CD14-positive monocyte (primary cell): ENCODE measurements at places on chromosomes 2 and 18. TPM values are rescaled to one million over a fixed set of nuclear protein-coding genes. Genes with fewer than 3 reads are reported as not detected.
A peak's percentile ranks its signal among the peaks of the same experiment; 100 is the strongest.

HOXD12 gene
- polyA plus RNA-seq = not detected

- peaks cover 78% of the 10 kb centered on the region for H3K36me3 ChIP-seq
- no peak overlapping the region for H3K4me3 ChIP-seq
- peaks cover 20% of the 10 kb centered on the region for H3K4me1 ChIP-seq
- no peaks in the 10 kb centered on the region for H3K27me3 ChIP-seq
- no peak for DNase-seq
- H3K27ac ChIP-seq = peak overlapping the region; percentile 59
These were observed 39.5 kb upstream of the MCFD2 start for GRCh38 chr2:46954951-46955571.

CFC1 gene
- polyA plus RNA-seq = not detected

GRCh38 chr2:11377928-11378545 is 33.6 kb upstream of the ROCK2 start:
- H3K4me3 ChIP-seq = no peak overlapping the region
- DNase-seq = no peak
- peaks cover 7% of the 10 kb centered on the region for H3K4me1 ChIP-seq
- H3K27ac ChIP-seq = no peak overlapping the region
- no peaks in the 10 kb centered on the region for H3K27me3 ChIP-seq
- H3K36me3 ChIP-seq = no peaks in the 10 kb centered on the region

DNA sequence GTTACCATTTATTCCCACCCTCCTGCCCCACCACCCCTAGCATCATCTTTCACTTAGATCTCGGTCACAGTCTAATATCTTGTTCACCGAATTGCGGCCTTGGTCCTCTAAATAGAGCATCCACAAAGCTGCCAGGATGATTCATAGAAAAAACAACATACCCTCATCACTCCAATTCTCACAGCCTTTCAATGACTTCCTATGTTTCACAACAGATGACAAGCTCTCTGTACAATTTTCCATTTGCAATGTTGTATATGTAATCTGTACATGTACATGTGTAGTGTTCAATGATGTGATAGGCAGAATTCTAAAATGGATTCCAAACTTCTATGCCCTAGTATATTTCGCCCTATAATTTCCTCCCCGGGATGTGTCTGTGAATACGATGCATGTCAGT is 675.6 kb upstream of the CELF4 start:
- no peaks in the 10 kb centered on the region for H3K36me3 ChIP-seq
- no peak overlapping the region for H3K27ac ChIP-seq
- DNase-seq = no peak
- H3K4me1 ChIP-seq = no peaks in the 10 kb centered on the region
- H3K4me3 ChIP-seq = no peak overlapping the region
- no peaks in the 10 kb centered on the region for H3K27me3 ChIP-seq

GRCh38 chr2:60549928-60550177 is 3.6 kb downstream of the BCL11A start:
- peaks cover 13% of the 10 kb centered on the region for H3K36me3 ChIP-seq
- no peak for DNase-seq
- peaks cover 26% of the 10 kb centered on the region for H3K4me1 ChIP-seq
- peak overlapping the region; percentile 87 for H3K27ac ChIP-seq
- no peaks in the 10 kb centered on the region for H3K27me3 ChIP-seq

TUBA3E gene
- polyA plus RNA-seq = not detected

ANKRD29 gene
- not detected for polyA plus RNA-seq

GRCh38 chr2:6966446-6966940 is 49.3 kb downstream of the RNF144A start:
- H3K27ac ChIP-seq = no peak overlapping the region
- H3K27me3 ChIP-seq = no peaks in the 10 kb centered on the region
- no peak for DNase-seq
- no peak overlapping the region for H3K4me3 ChIP-seq

LYPD1 gene
- polyA plus RNA-seq = not detected

BMP10 gene
- polyA plus RNA-seq = not detected in 2 replicates

GRCh38 chr2:63408530-63408929 is 179.7 kb downstream of the WDPCP start:
- no peak for DNase-seq
- H3K36me3 ChIP-seq = peaks cover 5% of the 10 kb centered on the region
- no peak overlapping the region for H3K27ac ChIP-seq

DNA sequence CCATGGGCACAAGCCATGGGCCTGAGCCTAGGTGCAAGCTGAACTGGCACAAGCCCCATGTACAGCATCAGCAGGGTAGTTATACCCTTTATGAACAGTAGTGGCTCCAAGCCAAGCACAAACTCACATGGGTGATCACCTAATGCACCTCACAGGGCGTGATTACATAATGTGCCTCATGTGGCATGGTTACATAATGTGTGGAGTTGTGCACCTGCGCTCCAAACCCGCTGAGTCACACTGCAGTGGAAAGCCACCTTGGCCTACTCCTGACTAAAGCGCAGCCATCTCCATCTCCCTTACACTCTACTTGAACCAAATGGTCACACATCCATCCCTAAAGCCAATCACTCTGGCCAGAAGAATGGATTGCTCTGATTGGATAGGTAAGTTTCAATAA is 279.7 kb downstream of the MBD2 start:
- no peak overlapping the region for H3K27ac ChIP-seq
- no peak overlapping the region for H3K4me3 ChIP-seq
- no peak for DNase-seq

TEX44 gene
- polyA plus RNA-seq = not detected

DNA sequence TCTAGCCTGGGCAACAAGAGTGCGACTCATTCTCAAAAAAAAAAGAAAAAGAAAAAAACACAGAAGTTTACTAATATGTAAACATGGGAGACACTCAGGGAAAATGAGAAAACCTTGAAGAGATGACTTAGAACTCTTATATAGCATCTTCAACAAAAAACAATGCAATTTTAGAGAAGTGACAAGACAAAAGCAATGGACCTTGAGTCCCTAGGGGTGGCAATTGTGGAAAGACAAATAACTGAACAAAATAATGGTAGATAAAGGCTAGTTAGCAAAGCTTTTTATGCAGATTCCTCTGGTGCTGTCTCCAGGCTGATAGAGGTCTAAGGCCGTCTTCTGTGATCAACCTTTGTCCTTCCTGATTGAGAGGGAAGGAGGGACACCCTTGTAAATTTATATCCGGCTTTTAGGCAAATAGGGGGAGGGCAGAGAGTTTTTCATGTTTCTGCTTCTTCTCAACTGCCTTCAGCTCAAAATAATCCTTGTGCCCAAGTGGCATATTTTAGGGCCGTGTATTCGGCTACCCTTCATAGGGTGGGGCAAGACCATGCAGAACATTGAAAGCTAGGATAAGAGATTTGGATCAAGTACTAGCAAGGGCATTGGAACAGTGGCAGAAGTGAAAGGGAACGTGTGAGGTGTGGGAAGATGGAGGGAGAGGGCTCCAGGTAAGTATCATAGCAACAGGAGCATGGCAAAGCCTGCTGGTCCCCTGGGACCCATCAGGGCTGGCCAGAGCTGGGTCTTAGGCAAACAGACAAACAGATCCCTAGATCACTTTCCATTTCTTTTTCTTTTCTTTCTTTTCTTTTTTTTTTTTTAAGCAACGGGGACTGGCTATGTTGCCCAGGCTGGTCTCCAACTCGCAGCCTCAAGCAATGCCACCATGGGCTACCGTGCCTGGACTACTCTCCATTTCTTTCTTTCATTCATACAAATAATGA is 116.2 kb upstream of the STPG4 start:
- peaks cover 35% of the 10 kb centered on the region for H3K4me1 ChIP-seq
- no peak for DNase-seq
- no peaks in the 10 kb centered on the region for H3K27me3 ChIP-seq
- no peak overlapping the region for H3K4me3 ChIP-seq
- no peaks in the 10 kb centered on the region for H3K36me3 ChIP-seq

GRCh38 chr2:226795281-226796011 is 4.2 kb downstream of the IRS1 start:
- no peak for DNase-seq
- H3K4me1 ChIP-seq = peaks cover 44% of the 10 kb centered on the region
- H3K36me3 ChIP-seq = no peaks in the 10 kb centered on the region

SLC19A3 gene
- not detected for polyA plus RNA-seq

DNA sequence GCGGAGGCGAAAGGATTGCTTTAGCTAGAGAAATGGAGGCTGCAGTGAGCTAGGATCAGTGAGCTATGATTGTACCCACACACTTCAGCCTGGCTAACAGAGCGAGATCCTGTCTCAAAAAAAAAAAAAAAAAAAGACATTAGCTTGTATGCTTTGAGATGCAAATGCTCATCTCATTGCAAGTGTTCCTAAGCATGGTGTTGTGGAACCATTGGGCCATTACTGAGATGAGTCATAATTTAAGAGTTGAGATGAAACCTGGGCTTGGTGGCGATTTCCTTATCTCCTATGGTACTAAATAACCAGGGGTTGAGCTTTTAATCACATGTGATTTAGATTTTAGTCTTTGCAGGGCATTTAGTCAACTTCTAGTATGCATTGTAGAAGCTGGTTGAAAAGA is 2.2 kb downstream of the PLEKHA3 start:
- peak; percentile 17 for DNase-seq
- no peak overlapping the region for H3K4me3 ChIP-seq
- no peak overlapping the region for H3K27ac ChIP-seq

DNA sequence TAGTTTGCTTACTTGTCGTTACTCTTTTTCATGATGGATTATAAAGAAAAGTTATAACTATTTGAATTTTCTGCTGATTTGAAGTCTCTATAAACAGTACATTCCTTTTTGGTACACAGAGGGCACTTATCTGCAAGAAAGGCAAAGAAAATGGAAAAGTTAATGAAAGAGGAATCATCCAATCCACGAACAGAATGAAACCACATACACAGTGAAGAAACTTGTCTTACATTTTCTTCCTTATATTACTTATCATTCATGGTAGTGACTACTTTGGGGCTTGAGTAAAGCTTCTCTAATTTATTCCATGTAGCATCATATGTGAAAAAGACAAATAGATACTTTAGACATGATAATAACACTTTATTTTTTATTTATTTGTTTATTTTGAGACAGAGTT is 14.8 kb upstream of the ACTR3 start:
- DNase-seq = peak; percentile 49
- no peaks in the 10 kb centered on the region for H3K27me3 ChIP-seq
- peaks cover 37% of the 10 kb centered on the region for H3K4me1 ChIP-seq
- H3K27ac ChIP-seq = peak overlapping the region; percentile 54
- H3K4me3 ChIP-seq = no peak overlapping the region
- no peaks in the 10 kb centered on the region for H3K36me3 ChIP-seq

DNA sequence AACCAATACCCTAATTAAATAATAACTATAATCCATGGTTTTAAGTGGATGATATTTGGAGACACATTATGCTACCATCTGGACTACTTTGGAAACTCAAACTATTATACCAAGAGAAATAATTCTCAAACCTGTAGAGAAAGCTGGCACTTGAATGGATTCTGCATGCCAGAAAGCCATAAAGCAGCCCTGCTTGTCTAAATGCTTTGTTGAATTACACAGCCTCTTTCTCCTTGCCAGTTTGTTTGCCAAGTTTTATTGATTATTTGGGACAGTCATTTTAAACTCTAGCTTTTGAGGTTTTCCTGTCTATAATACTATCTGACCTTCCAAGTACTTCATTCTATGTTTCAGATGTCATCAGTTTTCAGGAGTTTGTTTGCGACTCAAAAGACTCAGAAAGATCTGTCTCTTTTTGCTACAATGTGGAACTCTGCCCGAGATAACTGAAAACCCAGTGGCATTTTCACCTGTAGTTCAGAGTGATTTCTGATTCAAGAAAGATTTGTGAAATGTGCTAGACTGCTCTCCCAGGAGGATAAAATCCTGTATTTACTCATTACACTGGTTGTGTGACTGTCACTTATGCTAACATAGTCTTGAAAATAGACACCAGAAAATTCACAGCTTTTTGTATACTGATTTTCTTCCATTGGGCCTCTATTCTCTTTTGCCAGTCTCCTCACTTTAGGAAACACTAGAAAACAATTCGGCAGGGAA is 29.2 kb upstream of the MBOAT2 start:
- H3K27ac ChIP-seq = no peak overlapping the region
- no peaks in the 10 kb centered on the region for H3K27me3 ChIP-seq
- no peak overlapping the region for H3K4me3 ChIP-seq
- no peaks in the 10 kb centered on the region for H3K4me1 ChIP-seq
- H3K36me3 ChIP-seq = no peaks in the 10 kb centered on the region
- DNase-seq = no peak

DNA sequence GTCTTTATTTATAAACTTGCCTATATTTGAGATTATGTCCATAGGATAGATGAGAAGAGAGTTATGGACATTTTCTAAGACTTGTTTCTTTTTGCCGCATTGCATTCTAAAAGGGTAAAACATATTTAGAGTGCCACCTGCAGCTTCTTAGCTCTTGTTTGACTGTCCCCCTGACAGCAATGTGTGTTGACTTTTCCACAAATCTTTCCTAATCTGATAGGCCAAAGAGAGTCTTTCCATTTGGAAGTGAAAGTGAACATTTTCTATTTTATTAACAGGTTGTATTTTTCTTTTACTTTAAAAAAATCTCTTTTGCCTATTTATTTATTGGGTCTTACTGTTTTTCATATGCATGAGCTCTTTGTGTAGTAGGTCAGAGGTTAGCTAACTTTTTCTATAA is 58.4 kb downstream of the FMNL2 start:
- no peaks in the 10 kb centered on the region for H3K36me3 ChIP-seq
- no peak for DNase-seq
- H3K4me1 ChIP-seq = no peaks in the 10 kb centered on the region
- no peaks in the 10 kb centered on the region for H3K27me3 ChIP-seq
- no peak overlapping the region for H3K27ac ChIP-seq
- no peak overlapping the region for H3K4me3 ChIP-seq

RAPH1 gene
- 5.1 TPM for polyA plus RNA-seq

KLHL14 gene
- 0.08 and 0.13 TPM in 2 replicates for polyA plus RNA-seq

DNA sequence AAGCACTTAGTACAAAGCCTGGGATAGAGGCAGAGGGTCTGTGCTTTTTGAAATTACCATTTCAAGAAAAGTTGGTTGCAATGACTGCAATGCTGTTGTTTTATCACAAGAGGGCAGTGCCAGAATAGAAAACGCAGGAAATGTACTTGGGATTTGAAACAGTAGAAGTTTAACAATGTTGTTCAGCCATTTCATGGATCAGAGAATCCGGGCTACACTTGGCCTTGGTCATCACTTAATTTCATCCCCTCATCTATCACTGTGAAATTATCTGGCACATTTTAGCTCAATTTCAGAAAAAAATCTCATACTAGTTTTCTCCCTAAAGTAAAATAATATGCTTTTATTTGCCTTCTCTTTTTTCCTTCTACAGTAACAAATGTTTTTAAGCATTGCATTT is 70.8 kb downstream of the RAPGEF4 start:
- no peak overlapping the region for H3K27ac ChIP-seq
- DNase-seq = peak; percentile 2
- H3K4me1 ChIP-seq = no peaks in the 10 kb centered on the region
- H3K36me3 ChIP-seq = no peaks in the 10 kb centered on the region
- no peaks in the 10 kb centered on the region for H3K27me3 ChIP-seq

DNA sequence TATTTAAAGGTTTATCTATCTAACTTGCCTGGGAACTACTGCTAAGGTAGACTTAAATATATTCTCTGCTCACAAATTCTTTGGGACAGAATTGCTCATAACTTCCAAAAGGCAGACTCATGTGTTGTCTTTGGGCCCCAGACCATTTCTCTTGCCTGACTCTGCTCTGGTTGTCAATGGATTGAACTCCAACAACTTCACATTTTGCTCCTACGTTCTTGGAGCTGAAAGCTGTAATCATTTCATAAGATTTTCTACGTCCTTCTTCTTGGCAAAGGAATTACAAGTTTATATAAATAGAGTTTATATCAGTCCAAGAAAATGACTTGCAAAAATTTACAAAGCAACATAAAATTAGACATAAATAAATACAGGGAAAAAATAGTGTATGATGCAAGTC is 32.9 kb upstream of the PPM1B start:
- H3K36me3 ChIP-seq = no peaks in the 10 kb centered on the region
- H3K4me3 ChIP-seq = no peak overlapping the region
- no peaks in the 10 kb centered on the region for H3K27me3 ChIP-seq

- peaks cover 47% of the 10 kb centered on the region for H3K27me3 ChIP-seq
- peak; percentile 11 for DNase-seq
- peaks cover 10% of the 10 kb centered on the region for H3K4me1 ChIP-seq
- no peak overlapping the region for H3K27ac ChIP-seq
These were observed 775 bp downstream of the SNED1 start for GRCh38 chr2:240998995-240999791.

CYTIP gene
- polyA plus RNA-seq = 61.9 TPM
